NCI-H2171 treated with DMSO at 0.1 percent for 48 hours (cell line): ENCODE measurements at places on chromosomes 1 and 21.

DNA sequence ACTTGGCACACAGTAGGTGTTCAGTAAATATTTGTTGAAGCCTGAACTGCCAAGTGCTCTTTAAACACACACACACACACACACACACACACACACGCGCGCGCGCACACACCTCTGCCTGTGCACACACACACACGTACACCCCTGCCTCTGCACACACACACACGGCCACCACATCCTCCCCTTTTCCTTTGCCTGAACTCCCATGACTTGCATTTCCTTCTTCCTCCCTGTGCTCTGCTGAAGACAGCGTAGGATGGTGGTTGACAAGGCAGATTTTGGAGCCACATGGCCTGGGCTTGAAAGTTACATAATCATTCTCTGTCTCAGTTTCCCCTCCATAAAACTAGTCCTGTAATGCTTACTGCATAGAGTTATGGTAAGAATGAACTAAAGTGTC is 712.3 kb downstream of the PTPRU start:
- DNase-seq, result no peak

- DNase-seq, result no peak
These were observed 5.6 kb downstream of the DNAI4 start for GRCh38 chr1:66919063-66919462.

- DNase-seq, result no peak
These were observed 14.8 kb downstream of the HSPG2 start for GRCh38 chr1:21922090-21923013.

GRCh38 chr1:24871306-24871901 is 58.7 kb downstream of the RUNX3 start:
- no peak for DNase-seq

DNA sequence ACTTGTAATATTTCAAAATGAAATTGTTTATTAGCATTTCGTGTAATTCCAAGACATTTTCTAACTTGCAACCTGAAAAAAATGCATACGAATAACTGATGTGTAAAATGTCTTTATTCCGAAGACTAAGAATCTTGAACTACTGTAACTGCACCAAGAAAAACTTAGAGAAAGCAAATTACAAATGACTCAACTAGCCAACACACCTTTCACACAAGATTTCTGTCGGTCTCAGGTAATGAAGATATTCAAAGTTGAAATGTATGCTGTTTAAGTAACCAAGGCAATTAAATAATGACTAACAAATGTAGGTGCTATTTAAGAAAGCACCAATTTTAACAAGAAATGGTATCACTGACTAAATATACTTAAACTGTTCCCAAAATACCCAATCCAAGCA is 2.1 kb downstream of the CLSTN1 start:
- DNase-seq, result no peak

DNA sequence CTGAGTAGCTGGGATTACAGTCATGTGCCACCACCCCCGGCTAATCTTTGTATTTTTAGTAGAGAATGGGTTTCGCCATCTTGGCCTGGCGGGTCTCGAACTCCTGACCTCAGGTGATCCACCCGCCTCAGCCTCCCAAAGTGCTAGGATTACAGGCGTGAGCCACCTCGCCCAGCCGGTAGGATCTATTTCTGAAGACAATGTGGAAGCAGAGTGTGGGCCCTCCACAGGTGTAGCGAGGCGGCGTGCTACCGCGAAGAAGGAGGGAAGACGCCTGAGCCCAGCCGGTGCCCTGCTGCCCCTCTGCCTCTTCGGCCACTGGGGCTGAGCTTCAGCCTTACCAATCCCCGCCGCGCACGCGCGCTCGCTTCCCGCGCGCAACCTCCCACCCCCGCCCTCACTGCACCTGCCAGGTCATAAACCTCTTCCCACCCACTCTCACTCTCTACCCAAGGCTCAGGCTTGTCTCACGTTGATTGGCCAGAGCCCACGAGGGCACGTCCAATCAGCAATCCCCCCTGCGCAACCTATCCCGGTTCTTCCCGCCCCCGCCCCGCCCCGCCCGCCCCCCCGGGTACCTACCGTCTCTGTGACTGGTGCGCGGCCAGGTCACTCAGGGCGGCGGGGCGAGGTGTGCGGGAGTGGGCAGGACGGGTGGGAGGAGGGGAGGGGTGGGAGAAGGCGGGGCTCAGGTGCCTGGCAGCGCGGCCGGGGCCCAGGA is 409 bp upstream of the HOOK1 start:
- DNase-seq, result peak; percentile 97

DNA sequence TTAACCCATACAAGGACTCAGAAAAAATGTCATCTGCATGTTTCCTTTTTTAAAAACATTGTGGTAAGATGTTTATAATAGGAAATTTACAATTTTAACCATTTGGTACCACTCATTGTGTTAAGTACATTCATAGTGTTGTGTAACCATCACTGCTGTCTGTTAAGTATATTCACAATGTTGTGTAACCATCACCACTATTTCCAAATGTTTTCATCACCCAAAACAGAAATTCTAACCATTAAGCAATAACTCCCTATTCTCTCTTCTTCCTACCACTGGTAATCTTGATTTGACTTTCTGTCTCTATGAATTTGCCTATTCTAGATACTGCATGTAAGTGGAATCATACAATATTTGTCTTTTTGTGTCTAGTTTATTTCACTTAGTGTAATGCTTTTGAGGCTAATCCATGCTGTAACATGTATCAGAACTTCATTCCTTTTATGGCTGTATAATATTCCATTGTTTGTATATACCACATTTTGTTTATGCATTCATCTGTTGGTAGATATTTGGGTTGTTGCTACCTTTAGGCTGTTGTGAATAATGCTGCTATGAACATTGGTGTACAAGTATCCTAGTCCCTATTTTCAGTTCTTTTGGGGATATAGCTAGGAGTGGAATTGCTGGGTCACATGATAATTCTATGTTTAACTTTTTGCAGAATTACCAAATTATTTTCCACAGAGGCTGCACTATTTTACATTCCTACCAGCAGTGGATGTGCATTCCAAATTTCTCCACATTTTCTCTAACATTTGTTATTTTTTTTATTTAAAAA is 14.1 kb downstream of the HIPK1 start:
- DNase-seq, result no peak

- DNase-seq, result peak; percentile 67
These were observed 248.9 kb downstream of the NTNG1 start for GRCh38 chr1:107389410-107390396.

DNA sequence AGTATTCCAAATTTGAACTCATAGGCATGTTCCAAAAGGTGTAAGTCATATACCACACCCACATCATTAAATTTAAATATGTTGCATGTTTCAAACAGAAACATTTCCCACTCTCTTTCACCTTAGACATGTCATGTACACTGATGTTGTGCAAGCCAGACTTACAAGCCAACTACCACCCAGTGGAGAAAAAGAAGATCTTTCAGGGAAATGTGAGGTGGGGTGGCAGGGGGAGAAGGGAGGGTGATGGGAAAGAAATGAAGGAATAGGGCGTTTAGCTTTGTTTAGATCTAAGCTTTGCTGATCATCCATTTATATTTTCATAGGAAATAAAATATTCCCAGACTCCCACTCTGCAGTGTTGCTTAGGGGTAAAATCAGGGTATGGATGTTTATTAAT is 1.6 kb downstream of the NEGR1 start:
- no peak for DNase-seq

- DNase-seq, result no peak
These were observed 81.6 kb upstream of the KCNE2 start for GRCh38 chr21:34282223-34282622.

GRCh38 chr1:46822248-46822826 is 23.5 kb downstream of the CYP4B1 start:
- peak; percentile 59 for DNase-seq

DNA sequence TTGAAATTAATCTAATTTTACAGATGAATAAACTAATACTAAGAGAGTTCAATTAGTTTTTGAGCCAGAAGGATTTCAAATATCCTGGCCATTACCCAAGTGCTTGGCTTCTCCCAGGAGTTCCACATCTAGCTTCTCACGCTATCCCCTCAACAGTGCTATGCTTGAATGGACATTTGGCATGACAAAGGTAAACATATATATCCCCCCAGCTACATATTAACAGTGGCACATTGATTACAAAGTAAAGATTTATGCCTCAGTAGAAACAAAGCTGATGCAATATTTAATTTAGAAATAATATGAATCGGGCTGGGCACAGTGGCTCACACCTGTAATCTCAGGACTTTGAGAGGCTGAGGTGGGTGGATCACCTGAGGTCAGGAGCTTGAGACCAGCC is 434.6 kb upstream of the PRMT6 start:
- no peak for DNase-seq
